ENCODE measurements at places on chromosomes 4 and X.

DNA sequence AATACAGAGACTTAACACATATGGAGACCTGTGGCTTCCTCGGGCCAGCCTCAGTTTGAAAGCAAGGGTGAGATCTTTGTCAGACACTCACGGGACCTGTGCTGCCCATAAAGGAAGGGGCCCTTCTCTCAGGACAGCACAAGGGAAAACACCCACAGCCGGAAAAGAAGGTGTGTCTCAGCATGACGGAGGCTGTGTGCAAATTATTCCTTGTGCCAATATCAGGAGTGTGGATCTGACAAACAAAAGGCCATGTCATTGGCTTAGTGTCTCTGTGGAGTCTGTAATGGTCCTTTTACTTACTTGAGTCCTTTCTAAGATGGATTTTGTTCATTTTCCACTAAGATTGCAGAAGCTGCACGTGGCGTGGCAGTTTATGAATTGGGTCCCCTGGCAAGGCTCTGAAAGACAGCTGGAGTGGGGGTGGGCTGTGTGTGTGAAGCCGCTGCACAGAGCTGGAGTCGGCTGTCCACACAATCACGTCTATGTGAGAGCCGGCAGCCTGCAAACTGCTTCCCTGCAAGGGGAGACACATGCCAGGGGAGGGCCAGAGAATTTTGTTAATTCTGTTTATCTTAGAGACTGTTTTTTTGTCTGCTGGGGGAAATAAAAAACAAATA is 1.9 kb downstream of the ENPP6 start:
- ATAC-seq, result peak; percentile 89

- ATAC-seq, result no peak
Measured at GRCh38 chrX:38055170-38055847, 49.0 kb downstream of the SYTL5 start.

DNA sequence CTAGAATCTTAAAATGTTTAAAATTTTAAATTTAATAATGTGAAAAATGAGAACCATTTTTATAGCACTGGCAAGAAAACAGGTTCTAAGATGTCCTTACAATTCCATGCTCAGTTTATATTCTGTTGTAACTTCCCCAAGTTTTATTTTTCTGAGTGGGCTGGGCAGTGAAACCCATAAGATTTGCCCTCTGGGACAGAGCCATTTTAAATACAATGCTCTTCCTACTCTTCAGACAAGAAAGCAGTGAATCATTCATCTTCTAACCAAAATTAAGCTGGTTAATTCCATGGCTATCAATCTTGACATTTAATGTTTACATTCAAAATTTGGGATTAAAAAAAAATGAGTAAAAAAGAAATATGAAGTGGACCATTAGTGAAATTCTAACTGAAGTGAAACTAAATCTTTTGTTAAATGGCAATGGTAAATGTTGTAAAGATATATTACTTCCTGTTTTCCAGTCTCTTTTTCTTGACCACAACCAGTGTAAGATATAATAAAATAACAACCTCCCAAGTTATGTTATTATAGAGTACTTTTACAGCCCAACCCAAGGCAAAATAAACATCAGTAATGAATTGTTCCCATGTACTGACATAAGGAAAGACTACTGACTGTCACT is 37.2 kb upstream of the PTPN13 start:
- ATAC-seq, result no peak

DNA sequence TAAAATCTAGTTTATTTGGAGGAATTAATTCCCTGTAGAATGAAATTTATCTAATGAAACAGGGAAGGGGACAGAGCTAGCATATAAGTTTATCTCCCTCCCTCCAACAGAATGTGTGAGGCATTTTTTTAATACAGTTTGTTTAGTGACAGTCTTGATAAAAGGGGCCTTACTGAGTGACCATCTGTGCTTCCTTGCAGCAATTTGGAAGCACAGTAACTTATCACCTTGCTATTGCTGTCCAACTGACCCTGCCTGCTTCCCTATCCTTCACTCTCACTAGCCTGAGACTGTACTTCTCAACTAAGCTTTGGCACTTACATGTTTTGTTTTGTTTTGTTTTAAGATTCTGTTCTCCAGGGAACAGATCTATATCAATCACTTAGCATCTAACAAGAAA is 31.1 kb upstream of the KCTD8 start:
- no peak for ATAC-seq

GRCh38 chrX:3026074-3026815 is 15.0 kb upstream of the ARSF start:
- ATAC-seq, result no peak

GRCh38 chrX:154093965-154094364 is 3.6 kb downstream of the MECP2 start:
- no peak for ATAC-seq

- ATAC-seq, result no peak
Measured at GRCh38 chr4:174658246-174658645, 136.0 kb upstream of the HPGD start.

- ATAC-seq, result no peak
Measured at GRCh38 chr4:76539979-76540378, 105.0 kb downstream of the SHROOM3 start.

DNA sequence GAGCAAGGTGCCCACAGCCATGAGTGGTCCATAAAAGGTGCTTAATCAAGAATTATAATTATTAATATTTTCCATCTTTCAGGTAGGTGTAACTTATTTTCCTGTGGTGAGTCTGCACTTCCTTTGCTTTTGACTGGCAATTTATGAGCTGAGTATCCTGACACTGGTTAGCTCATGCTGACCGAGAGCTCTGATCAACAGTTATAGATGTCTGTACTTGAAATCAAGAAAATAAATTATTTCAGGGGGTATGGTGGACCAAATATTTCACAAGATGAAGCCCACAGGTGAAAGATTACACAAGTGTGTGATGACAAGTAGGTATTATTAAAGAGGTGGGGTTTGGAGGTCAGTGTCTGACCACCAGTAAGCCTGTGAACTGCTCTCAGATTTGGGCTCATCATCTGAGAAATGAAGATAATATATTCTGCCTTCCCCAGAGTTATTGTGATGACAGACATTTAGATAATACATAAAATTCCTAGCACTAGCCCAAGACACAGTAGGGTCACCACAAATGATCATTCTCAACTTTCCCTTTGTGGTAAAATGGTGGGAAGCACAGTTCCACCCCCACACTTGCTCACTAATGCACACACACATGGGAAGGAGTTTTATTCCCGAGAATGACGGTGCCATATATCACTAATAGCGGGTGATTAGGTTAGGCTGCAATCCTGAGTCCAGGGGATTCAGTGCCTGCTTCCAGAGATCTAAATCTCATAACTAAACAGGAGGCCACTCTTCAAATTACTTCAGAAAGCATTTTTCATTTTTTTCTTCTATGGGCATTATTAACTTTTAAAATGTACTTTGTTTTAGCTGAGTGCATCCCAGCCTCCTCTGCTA is 34.0 kb upstream of the PACRGL start:
- ATAC-seq, result peak; percentile 75

DNA sequence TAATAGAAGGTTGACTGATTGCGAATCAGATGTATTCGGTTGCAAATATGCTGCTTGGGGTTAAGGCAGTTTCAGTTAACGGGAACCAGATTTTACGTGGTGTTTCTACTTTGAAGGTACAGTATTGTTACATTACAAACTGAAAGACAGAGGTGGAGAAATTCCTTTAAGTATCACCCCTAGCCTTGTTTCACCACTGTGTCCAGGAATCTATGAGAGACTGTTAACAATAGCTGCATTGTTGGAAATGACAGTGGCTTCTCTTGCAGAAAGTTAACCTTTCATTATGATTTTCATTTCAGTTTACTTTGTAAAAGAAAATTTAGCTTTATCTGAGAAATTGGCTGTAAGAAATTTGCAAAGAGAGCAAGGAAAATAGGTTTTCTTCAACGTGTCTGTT is 2.6 kb downstream of the CDKL5 start:
- ATAC-seq, result no peak

DNA sequence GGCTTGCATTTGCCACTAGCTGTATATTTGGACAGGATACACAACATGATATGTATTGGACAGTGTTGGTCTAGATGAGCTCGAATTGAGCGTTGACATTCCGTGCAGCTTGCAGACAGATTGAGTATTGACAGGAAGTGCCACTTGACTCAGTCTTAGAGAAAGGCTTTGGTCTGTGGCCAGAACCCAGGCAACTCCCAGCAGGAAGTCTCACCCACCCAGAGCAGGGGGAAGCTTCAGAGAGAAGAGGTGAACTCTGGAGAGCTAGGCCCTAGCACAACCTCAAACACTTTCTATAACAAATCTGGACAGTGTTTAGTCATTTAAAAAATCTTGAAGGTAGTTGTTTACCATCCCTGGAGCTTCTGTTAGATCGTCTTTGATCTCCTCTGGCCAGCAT is 280.5 kb downstream of the FBXW7 start:
- ATAC-seq, result no peak

DNA sequence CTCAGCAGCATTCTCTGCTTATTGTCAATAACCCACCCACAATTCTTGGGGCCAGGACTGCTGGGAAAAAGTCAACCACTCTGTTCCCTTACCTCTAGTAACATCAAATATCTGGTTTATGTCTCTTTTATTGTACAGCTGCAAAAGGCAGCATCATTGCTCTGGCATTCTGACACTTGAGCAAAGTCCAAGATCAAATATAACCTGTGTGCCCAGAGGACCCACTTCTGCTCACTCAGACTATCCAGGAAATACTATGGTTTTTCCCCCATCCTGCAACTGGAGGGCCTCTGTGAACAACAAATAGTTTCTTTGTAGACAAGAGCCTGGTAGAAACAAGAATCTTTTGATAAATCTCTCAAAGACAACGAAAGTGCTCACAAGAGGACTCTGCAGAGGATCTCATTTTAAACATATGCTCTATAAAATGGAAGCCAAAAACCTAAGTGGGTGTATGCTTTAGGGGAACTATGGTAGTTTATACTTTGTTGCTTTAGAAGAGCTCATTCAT is 154.7 kb downstream of the RAB28 start:
- no peak for ATAC-seq

DNA sequence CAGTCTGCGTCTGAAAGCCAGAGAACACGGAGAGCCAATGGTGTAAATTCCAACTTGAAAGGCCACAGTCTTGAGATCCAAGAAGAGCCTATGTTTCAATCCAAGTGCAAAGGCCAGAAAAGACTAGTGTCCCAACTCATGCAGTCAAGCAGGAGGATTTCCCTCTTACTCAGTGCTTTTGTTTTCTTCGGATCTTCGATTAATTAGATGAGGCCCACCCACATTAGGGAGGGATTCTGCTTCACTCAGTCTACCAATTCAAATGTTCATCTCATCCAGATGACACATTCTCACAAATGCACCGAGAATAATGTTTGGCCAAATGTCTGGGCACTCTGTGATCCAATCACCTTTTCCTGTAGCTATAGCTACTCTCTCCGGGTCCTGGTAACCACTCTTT is 91.5 kb upstream of the S100G start:
- no peak for ATAC-seq

DNA sequence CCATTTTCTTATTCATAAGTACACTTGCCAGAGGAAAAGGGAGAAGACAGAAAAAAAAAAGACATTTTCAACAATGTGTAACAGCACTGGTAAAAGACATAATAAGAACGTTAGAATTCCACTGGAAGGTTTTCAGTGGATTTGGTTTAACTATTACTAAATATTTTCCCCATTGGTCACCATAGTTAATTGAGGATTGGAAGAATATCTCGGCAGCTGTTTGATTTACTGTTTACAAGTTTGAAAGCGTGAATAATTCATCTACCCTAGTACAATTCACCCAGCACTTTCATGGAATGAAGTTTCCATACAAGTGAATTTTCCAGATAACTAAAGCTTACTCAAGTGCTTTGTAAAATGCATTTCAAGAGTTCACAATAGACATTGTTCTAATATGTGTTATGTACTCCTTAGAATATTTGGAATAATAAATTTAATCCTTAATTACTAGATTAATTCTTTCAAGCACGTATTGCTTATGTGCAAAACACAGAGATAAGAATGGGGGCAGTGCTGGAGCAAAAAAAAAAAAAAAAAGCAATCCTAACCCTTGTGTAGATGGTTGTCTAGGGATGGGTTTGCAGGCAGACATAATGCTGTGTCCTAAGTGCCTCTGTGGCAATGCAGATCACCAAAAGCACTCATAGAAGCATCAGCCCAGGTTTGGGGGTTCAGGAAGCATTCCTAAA is 57.1 kb downstream of the ENPEP start:
- ATAC-seq, result no peak

DNA sequence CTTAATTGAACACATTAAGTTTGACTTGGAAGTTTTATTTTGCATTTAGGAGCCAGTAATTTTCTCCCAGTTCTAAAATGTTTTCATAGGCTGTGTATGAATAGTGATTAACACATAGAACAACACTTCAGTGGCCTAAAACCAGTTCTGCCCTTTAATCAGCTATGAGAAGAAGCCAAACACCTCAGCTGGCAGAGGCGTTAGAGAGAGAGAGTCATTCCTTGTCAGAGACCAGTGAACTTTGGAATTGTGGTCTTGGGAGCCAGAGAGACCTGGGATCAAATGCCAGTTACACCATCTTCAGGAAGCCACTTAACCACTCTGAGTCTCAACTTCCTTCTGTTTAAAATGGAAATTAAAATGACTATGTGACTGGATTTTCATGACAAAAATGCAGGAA is 39.3 kb upstream of the PRPS2 start:
- ATAC-seq, result no peak

DNA sequence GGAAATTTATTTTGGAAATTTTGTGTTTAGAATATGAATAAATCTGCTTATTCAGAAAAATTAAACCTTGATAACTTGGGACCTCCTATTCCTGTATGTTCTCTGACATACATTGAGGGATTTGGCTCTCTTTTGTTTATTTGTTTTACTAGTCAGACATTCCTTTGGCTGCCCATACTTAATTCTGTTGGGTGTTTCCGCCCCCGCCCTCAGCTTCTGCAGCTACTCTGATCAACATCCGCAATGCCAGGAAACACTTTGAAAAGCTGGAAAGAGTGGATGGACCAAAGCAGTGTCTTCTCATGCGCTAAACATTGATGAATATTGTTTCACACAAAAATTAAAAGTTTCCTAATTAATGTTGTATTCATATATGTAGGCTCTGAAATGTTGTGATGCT is 40.5 kb downstream of the RRAGB start:
- ATAC-seq, result no peak

DNA sequence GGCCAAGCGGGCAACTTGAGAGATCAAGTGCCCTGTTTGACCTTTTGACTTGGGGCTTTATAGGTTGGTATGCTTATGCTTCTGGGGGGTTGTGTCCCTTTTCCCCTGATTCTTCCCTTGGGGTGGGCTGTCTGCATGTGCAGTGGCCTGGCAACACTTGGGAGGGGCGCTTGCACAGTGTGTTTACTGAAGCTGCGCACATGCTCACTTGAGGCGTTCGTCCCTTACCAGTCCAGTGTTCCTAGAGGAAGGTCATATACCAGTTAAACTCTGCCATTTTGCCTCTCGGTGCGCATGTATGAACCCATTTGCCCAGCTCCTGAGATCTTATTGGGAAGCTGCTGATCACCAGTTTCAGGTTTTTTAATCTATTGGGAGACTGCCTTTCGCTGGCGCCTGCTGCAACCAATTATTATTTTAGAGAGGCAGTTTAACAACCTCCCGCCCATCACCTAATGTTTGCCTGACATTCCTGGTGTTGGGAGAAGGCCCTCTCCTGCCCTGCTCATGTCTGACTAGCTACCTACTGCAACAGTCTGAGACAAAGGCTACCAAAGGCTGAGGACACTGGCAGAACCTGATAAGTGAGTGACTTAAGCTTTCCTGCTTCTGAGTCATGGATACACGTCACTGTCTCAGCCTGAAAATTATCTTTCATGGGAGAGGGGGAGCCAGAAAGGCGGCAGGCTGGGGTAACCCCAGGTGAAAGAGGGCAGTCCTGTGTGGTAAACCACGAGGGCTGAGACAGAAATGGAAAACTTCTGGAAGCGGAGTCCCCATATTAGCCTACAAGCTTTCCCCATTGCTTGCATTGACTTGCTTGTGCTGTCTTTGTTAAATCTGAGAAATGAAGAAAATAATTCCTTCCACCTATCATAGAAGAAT is 97.6 kb downstream of the CPE start:
- peak; percentile 81 for ATAC-seq

GRCh38 chr4:39719804-39720580 is 22.1 kb downstream of the UBE2K start:
- no peak for ATAC-seq

Data from motor neuron (in vitro differentiated cells).